Stimulated activated CD4-positive, alpha-beta T cell treated with anti-CD3 and anti-CD28 coated beads, Interleukin-1b, Interleukin-23, amount 100 ng/mL, for 1 hour (primary cell): ENCODE measurements at places on chromosomes 1 and 21.

DNA sequence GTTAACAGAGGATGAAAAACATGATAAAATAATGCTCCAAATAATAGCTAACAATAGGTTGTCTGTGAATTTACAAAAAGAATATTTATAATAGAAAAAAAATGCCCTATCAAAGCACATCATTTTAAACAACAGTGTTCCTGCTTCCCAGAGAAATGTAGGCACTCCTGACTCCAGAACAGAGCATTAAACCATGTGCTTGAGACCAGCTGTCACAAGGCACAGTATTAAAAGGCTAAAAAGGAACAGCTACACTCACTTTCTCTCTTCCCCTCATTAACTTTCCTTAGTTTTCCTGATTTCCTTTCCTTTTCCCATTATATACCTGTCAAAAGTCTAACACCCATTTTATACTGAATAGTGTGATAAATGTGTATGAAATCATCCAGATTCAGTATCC, 10.9 kb downstream of the VAV3 start:
- DNase-seq, result no peak

GRCh38 chr1:71850936-71851335, 431.4 kb downstream of the NEGR1 start:
- no peak for DNase-seq

DNA sequence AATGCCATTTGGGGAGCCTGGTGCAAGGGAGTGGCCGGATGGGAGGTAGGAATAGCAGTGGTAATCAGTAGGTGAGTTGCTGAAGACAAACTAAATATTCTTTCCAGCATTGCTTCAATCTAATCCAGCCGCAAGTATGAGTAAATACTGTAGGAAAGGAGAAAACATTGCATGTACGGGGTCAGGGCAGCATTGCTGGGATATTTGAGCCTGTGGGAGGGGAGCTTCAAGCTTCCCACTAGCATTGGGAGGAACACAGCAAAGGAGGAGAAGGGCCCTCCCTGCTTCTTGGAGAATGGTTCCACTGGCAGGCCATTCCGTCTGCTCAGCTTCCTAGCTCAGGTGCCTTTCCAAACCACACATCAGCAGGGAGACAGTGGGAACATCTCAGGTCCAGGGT, 15.2 kb downstream of the CAPN2 start:
- DNase-seq, result no peak

- no peak for DNase-seq
Observed at GRCh38 chr1:190376044-190376443, 101.6 kb downstream of the BRINP3 start.

DNA sequence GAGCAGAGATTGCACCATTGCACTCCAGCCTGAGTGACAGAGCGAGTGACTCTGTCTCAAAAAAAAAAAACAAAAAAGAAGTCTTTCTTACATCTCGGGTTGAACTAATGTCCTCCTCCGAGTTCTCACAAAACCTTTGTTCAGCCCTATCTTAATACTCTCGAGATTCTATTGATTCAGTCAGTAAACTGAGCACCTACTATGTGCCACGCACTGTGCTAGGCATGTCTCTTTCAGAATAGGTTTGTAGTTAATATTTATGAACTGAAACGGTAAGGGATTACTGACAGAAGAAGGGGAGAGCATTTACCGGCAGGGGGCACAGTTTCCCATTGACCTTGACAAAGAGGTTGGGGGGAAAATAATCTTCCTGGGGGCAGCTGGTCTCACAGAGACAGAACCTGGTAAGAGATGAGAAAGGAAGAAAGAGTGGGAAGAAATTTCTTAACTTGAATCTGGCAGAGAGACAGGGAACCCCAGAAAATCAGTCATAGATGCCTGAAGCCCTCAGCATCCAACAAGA, 3.4 kb downstream of the PIAS3 start:
- no peak for DNase-seq

- no peak for DNase-seq
Observed at GRCh38 chr1:244436336-244437085, 15.2 kb downstream of the ADSS2 start.

DNA sequence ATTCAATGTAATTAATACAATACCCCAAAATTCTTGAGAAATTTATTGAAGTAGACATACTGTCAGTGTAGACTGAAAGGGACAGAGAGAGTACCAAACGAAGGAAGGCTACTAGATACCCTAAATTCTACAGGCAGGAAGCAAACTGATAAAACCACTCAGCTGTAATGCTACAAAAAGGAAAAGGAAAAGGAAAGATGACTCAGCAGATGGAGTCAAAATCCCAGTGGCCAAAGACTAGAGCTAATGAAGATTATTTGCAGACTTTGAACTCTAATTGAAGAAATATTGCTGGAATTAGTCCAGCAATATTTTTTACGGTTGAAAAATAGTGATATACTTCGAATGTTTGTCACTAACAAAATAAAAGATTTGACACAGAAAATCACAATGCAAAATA, 671.9 kb downstream of the BRINP3 start:
- DNase-seq, result no peak

DNA sequence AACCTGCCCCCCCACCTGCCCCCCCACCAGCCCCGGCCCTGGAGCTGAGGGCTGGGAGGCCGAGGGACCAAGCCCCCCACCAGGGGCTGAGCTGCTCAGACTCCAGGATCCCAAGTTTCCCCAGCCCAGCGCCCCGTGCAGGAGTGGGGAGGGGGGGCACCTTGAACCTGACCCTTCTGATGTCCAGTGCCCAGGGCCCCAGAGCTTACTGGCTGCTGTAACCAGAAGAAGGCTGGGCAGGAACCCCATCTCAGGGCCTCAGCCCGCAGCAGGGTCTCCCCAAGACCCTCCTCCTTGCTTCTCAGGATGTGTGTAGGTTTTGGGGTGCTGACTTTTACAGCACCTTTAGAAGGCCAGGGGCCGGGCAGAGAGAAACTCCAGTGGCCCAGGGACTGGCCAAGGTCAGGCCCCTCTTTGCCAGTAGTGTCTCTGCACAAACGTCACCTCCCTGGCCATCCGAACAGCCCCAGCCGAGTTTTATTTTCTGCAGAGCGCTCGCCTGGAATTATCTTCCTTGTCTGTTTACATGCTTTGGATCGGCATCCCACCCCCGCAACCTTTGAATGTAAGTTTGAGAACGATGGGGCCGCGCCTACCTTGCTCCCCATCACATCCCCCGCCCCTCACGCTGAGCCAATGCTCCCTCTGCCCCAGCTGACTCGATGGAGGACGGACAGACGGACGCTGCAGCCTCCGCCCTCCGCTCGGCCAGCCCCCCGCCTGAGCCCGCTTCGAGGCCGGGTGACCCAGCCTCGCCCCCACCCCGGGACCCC, 70.1 kb upstream of the CASZ1 start:
- DNase-seq, result no peak

- DNase-seq, result no peak
Observed at GRCh38 chr1:26827106-26827604, 667 bp downstream of the ZDHHC18 start.
